Lower lobe of right lung (tissue), 2 donors: ENCODE measurements at places on chromosomes 2 and 18.

DNA sequence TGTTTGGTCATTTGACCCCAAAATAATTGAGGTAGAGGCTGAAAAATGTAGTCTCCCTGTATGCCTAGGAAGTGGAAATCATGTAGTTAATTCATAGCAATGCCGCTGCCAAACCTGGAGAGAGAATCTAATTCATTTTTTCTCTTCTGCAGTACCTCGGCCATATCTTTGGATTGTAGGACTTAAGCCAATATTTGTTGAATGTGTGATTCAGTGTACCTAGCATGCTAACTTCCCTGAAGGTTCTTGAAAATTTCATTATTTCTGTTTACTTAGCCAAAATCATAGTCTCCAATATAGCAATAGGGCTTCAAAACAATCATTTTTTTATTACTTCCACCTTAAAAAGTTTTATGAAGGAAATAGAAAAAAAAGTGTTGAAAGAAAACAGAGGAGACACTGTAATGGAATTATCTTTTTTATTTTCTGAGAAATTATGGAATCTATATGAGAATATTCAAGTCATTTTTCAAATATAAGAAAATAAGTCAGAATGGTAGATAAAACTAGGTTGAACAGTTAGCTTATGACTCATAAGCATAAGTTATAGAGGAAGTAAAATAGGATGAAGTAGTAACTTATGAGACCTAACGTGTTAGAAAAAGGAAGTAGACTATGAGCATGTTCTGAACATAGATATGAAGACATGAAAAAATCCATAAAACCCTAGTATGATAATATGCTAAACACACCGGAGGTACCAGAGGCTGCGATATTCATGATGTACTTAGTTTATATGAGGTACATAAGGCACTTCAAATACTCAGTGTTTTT, 35.2 kb upstream of the CDH19 start:
- DNase-seq, result no peak
- no peaks in the 10 kb centered on the region for H3K36me3 ChIP-seq
- no peaks in the 10 kb centered on the region for H3K27me3 ChIP-seq
- H3K4me3 ChIP-seq, result no peak overlapping the region
- no peaks in the 10 kb centered on the region for H3K4me1 ChIP-seq

DNA sequence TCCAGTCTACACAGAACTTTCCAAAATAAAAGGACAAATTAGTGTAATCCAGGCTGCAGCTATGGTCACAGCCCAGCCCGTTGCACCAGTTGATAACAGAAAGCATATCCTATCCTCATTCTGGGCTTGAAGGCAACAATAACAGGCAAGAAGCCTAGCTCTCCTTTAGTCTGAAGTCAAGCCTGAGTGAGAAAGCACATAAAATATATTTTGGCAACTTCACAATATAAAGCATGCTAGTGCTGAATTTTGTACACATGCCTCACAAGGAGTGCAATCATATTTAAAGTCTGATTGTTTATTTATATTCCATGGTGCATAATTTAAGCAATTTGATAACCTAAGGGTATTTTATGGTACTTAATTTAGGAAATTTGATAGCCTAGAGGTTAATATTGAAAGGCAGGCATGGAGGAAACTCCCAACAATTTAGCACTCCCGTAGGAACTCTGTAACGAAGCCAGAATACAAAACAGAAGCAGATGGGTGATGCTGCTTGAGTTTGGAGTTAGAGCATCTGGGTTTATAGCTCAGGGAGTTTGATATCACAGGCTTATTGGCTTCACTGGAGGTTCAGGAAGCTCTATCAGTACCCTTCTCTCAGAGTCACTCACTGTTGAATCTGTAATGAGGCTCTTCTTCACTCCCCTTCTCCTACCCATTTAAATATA, 1199.1 kb upstream of the GYPC start:
- no peaks in the 10 kb centered on the region for H3K36me3 ChIP-seq
- no peak for DNase-seq
- no peaks in the 10 kb centered on the region for H3K27me3 ChIP-seq
- no peak overlapping the region for H3K27ac ChIP-seq
- H3K4me1 ChIP-seq, result no peaks in the 10 kb centered on the region

DNA sequence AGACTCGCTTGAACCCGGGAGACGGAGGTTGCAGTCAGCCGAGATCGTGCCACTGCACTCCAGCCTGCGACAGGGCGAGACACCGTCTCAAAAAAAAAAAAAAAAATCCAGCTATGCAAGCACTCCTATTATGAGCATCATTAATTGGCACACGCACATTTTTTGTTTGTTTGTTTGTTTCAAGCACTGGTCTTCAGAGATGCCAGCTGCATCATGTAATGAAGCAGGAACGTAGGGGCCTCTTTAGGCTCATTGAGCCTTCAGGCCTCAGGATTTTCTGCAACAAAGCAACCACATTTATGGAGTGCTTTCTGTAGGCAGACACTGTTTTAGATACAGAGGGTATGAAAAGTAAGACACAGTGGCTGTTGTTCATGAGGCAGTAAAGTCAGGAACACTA, 585.8 kb downstream of the CNTNAP5 start:
- H3K4me3 ChIP-seq, result no peak overlapping the region
- no peak overlapping the region for H3K27ac ChIP-seq

DNA sequence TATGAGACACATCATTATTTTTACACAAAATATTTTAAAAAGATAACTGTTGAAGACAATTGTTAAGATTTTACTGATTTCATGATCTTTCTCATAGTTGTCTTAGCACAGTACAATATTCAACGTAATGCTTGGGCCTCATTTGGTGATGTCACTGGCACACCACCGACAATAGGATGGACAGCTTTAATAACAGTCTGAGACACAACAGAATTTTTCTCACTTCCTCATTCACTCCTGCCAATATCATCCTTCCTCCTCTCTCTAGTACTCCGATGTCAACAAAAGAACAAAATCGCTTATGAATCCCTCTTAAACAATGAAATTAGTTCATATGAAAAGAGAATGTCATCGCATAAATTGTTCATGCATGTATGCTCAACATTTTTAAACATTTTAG, 461.9 kb upstream of the CDH7 start:
- H3K4me3 ChIP-seq, result no peak overlapping the region
- H3K36me3 ChIP-seq, result no peaks in the 10 kb centered on the region
- no peaks in the 10 kb centered on the region for H3K4me1 ChIP-seq
- DNase-seq, result no peak
- H3K27ac ChIP-seq, result no peak overlapping the region
- no peaks in the 10 kb centered on the region for H3K27me3 ChIP-seq

GRCh38 chr2:29130295-29130694, 15.1 kb downstream of the CLIP4 start:
- H3K4me1 ChIP-seq, result peaks cover 24% of the 10 kb centered on the region
- H3K27me3 ChIP-seq, result no peaks in the 10 kb centered on the region
- no peak for DNase-seq
- peak overlapping the region; percentile 37 for H3K27ac ChIP-seq
- H3K36me3 ChIP-seq, result peaks cover 44% of the 10 kb centered on the region
- H3K4me3 ChIP-seq, result no peak overlapping the region

DNA sequence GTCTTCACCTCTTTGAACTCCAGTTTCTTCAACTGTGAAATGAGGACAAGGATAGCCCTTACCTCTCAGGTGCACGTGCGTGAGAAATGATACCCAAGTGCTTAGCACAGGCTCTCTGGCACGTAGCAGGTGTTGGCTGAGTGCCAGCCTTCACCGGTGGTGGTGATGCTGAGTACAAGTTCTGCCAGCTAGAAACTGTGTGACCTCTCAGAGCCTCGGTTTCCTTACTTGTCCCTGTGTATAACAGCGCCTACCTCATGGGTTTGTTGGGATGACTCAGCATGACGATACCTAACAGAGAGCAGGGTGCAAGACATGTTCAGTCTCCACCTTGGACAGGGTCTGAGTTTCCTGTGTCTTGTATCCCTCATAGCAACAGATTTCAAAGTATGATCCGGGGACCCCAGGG, 205.1 kb downstream of the TNS1 start:
- no peaks in the 10 kb centered on the region for H3K27me3 ChIP-seq
- H3K4me1 ChIP-seq, result peaks cover 51% of the 10 kb centered on the region
- no peak for DNase-seq
- H3K36me3 ChIP-seq, result peaks cover 40% of the 10 kb centered on the region

GRCh38 chr18:46148810-46149209, 44.6 kb downstream of the HAUS1 start:
- DNase-seq, result no peak
- H3K36me3 ChIP-seq, result no peaks in the 10 kb centered on the region
- no peak overlapping the region for H3K27ac ChIP-seq
- H3K4me1 ChIP-seq, result no peaks in the 10 kb centered on the region
- H3K27me3 ChIP-seq, result no peaks in the 10 kb centered on the region

DNA sequence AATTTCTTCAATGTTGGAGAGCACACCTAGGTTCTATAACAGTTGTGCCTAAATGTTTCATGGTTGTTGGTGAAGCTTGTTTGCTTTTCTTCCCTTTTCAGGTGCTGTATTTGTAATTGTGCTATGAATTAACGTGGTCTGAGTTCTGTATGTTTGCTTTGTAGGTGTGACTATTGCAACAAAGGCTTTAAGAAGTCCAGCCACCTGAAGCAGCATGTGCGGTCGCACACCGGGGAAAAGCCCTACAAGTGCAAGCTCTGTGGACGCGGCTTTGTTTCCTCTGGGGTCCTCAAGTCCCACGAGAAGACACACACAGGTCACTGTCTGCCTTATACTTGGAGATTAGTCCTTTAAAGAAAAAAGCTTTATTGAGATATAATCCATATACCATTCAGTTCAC, 91.2 kb downstream of the ZNF236 start:
- H3K27ac ChIP-seq, result no peak overlapping the region
- no peaks in the 10 kb centered on the region for H3K4me1 ChIP-seq
- H3K4me3 ChIP-seq, result no peak overlapping the region
- peaks cover 90% of the 10 kb centered on the region for H3K36me3 ChIP-seq

DNA sequence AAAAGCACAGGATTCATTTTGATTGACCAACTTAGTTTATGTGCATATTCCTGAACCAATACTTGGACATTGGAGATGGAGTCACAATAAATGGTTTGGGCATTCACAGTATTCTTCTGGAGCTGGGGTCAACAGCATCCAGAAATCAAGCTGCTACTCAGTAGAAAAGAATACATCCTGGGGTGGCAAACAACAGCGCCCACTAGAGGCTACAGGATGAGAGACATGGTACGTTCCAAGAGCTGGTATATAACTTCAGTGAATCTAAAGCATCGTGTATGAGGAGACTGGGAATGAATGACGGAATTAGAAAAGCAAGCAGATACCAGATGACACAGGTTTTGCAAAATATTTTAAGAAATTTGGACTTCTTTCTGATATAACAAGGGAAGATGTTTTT, 142.9 kb upstream of the FIGN start:
- H3K4me1 ChIP-seq, result no peaks in the 10 kb centered on the region
- no peak for DNase-seq
- no peak overlapping the region for H3K4me3 ChIP-seq
- no peak overlapping the region for H3K27ac ChIP-seq
- H3K36me3 ChIP-seq, result no peaks in the 10 kb centered on the region

DNA sequence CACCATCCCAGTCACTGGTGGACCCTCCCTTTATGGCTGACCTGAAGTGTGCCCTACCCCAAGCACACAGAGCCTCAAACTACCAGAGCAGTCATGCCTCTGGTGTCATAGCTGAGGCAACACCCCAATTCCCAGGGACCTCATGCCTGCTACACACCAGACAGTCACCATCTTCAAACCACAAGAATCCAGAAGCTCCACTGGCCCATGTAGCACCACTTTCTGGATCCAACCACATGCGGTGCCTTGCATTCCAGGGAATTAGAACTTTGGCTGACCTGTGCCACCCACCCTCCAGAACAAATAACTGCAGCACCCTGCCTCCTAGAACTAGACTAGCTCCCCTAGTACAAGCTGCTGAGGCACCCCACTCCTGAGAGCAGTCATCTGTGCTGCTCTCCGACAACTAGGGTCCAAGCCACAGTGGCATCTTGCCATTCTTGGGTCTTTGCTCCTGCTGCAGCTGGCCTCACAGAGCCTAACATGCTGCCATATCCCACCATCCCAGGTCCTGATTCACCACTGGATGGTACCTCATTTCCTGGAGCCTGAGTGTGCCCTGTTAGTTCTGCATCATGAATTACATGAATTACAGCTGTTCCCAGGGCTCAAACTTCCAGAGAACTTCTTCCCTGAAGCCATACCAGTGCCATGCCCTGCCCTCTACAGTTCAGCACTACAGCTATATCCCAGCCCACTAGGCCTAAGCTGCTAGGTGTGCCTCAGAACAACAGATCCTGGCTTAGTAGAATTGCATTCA, 243.8 kb upstream of the CHST9 start:
- H3K4me3 ChIP-seq, result no peak overlapping the region
- H3K27ac ChIP-seq, result no peak overlapping the region
- DNase-seq, result no peak
- H3K4me1 ChIP-seq, result no peaks in the 10 kb centered on the region
- no peaks in the 10 kb centered on the region for H3K27me3 ChIP-seq

GRCh38 chr2:224772494-224772893, 56.3 kb upstream of the CCDC195 start:
- H3K4me3 ChIP-seq, result no peak overlapping the region
- H3K4me1 ChIP-seq, result no peaks in the 10 kb centered on the region
- H3K27ac ChIP-seq, result no peak overlapping the region
- H3K36me3 ChIP-seq, result peaks cover 67% of the 10 kb centered on the region
- DNase-seq, result no peak

DNA sequence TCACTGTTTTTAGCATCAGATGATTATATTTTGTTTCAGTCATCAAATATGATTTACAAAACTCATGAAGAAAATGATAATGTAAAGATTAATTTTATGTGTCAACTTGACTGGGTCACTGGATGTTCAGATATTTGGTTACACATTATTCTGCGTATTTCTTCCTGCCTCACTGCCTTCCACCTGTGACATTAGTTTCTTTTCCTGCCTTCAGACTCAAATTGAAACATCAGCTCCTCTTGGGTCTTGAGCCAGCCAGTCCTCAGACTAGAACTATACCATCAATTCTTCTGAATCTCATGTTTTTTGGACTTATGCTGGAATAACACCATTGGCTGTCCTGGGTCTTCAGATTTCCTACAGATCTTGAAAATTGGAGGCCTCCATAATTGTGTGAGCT, 96.7 kb downstream of the ZNF385B start:
- no peak overlapping the region for H3K27ac ChIP-seq
- H3K4me1 ChIP-seq, result no peaks in the 10 kb centered on the region
- DNase-seq, result no peak
- no peaks in the 10 kb centered on the region for H3K36me3 ChIP-seq
- no peaks in the 10 kb centered on the region for H3K27me3 ChIP-seq

DNA sequence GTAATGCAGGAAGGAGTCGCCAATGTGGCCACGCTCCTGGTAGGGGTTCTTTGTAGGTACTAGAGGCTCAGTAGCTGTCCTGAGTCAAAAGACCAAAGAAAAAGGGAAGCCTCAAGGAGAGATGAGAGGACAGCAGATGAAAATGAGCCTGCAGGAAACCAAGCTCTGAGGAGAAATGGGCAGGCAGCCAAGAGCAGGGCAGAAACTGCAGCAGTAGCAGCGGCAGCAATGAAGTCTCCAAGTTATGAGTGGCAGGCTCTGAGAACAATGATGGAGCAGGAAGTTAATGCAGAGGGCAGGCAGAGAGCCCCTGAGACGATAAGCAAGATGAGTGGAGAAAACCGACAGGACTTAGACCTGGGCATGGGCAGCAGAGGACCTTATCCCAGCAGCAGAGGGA, 48.2 kb upstream of the TMEM200C start:
- H3K36me3 ChIP-seq, result no peaks in the 10 kb centered on the region
- H3K27me3 ChIP-seq, result no peaks in the 10 kb centered on the region
- DNase-seq, result no peak
- no peak overlapping the region for H3K27ac ChIP-seq
- no peak overlapping the region for H3K4me3 ChIP-seq
